Foreskin fibroblast (primary cell): ENCODE measurements at places on chromosomes 13 and 19.

GRCh38 chr19:9342610-9343304, 18.8 kb downstream of the ZNF559 start:
- no peak for DNase-seq

DNA sequence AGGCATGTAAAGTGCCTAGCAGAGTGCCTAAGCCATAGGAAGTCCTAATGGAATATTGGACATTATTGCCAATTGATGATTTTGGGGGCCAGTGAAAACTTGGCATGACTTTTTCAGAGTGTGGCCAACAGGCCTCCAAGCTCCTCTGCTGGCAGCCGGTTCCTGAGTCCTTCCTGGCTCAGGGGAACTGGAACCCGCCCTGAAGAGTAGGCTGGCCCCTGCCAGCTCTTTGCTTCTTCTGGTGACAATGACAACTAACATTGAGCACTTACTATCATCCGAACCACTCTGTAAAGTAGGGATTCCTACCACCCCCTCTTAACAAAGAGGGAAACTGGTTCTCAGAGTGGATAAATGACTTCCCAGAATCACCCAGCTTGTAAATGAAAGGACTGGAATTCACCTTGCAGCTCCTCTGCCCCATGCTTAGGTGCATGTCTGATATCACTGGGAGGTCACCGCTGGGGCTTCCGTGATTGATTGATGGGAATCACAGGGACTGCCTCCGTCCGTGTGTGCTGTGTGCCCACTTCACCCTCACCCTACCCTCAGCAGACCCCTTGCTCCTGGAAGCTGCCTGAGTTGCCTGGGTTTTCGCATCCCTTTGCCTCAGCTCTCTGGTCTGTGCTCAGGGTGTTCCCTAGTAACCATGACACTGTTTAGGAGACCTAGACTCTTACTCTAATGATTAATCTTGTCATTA, 50.6 kb downstream of the TNFRSF19 start:
- DNase-seq = no peak

- DNase-seq = no peak
Observed at GRCh38 chr19:54414156-54414555, 1.1 kb upstream of the TTYH1 start.

DNA sequence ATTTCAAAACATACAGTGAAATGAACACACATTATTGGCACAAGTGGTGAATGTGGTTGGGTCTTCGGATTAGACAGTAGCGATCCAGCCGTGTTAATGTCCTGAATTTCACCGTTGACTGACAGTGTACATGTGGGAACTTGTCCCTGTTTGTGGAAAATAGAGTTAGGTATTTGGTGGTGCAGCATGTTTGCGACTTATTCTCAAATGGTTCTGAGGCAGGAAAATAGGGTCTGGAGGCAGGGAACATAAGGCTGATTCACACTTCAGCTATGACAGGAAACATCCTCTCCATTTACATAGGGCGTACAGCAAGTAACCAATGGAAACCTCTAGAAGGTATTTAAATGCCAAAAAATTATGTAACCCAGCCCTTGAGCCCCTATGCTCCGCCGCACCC, 4.2 kb downstream of the LGALS7B start:
- DNase-seq = peak; percentile 31

DNA sequence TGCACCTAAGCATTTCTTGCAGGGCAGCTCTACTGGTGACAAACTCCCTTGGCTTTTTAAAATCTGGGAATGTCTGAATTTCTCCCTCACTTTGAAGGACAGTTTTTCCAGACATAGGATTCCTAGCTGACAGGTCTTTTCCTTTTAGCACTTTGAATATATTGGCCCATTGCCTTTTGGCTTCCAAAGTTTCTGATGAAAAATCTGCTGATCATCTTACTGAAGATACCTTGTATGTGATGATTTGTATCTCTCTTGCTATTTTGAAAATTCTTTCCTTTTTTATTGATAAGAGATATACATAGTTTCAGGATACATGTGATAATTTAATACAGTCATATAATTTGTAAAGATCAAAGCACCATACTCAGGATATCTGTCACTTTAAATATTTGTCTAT, 211.1 kb downstream of the ZIC5 start:
- DNase-seq = no peak

DNA sequence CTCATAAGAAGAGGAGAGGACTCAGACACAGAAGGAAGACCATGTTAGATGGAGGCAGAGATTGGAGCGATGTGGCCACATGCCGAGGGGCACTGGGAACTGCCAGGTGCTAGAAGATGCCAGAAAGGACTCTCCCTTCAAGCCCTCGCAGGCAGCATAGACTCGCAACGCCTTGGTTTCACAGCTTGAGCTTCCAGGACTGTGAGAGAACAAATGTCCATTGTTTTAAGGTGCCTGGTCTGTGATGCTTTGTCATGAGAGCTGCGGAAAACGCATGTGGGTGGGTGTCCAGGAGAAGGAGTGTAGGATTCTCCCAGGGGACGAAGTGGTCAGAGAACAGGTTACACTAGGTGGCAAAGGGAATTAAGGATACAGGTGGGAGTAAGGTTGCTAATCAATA, 125.9 kb upstream of the USP29 start:
- no peak for DNase-seq

DNA sequence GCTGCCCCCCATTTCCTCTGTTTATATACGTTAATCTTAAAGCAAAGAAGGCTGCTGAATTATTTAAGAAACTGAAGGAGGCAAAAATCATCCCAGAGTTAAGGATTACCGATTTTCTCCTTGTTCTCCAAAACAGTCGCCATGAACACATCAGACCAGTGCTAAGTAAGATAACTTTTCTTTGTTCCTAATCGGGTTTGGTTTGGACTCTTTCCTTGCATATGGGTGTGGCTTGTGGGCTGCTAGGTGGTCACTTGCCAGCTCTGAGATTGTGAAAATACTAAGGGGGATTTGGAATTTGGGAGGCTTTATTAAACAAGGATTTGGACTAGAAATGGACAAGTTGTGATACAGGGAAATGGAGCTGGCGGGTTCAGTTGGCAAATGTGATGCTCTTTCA, 212.1 kb downstream of the OXGR1 start:
- no peak for DNase-seq

DNA sequence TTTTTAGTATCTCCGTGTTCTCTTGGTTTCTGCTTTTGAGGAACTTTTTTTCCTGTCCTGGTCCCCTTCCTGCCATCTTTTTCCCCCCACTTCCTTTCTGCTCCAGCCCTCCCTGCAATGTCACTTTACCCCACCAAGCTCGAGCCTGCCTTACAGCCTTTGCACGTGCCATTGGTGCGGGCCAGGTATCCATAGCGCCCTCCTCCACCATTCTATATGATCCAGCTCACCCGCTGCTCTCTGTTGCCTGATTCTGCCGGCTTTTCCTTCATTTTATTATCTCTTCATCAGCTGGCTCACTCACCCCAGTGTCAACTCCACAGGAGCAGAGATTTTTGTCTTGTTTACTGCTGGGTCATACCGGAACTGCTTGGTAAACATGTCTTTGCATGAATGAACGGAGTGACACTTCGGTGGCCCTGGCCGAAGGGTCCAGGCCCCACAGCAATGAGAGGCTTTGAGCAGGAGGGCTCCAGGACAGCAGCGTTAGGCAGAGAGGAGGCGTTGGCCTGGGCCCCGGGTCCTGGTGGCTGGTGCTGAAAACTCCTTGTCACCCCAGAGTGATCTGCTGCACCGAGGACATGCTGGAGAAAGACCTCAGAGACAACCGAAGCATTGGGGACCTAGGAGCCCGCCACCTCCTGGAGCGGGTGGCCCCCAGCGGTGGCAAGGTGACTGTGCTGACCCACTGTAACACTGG, 1.2 kb downstream of the MRI1 start:
- peak; percentile 30 for DNase-seq

DNA sequence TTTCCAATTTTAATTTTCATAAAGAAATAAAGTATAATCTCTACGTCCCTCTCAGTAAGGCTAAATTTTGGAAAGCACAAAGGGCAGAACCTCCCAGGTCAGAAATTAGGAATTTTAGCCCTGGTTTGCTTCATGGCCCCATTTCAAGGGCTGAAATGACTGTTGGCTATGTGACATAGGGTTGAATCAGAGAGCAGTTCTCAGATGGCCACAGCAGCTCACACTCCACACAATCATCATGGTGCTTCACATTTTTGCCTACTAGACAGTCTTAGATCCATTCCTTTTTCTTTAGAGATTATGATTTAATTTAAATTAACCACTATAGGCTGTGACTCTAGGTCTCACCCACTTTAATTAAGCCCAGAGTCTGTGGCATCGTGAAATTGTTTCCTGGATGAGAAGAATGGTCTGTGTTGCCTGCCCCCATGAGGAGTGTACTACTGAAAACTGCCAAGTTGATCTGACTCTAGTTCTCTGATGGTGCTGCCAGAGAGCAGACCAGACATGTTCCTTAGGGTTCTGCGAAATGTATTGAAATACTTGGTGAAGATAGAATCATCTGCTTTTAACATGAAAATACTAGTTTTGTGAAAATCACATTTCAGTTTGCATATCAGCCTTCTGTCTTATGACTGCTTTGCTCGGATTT, 57.4 kb downstream of the ESD start:
- DNase-seq = no peak

DNA sequence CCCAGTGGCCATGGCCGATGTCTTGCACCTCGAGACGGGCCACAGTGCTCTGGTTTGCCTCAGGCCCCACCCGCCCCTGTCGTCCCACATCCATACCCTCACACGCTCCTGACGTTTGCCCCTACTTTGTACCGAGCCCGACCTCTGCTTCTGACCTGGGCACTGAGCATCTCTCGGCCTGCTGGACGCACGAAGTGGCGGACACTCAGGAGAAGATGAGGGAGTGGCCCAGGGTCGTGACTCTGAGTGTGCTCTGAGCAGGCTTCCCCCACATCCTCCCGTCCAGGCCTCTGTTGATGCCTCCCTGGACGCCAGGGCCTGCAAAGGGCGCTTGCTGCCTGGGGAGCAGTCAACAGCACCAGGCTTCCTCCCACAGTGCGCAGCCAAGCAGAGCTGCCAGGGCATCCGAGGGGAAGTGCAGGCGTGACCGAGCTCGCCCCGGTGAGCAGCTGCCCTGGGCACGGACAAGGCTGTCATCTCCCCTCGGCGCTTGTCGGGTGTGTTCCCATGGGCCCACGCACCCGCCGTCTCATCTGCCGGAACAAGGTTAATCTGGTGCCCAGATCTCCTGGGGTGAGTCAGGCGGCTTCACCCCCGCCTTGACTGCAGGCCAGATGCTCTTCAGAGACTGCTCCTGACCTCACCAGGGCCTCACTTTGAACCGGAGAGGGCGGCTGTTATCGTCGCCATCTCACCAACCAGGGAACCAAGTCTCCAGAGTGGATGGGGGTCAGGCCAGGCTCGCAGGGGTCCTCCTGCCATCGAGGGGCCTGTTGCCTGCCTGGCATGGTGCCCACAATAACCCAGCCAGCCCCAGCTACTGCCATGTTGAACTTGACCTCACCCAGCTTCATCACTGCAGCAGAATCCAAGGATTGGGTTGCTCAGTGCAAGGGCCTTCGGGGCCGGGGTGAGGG, 27.2 kb downstream of the COMP start:
- peak; percentile 96 for DNase-seq

DNA sequence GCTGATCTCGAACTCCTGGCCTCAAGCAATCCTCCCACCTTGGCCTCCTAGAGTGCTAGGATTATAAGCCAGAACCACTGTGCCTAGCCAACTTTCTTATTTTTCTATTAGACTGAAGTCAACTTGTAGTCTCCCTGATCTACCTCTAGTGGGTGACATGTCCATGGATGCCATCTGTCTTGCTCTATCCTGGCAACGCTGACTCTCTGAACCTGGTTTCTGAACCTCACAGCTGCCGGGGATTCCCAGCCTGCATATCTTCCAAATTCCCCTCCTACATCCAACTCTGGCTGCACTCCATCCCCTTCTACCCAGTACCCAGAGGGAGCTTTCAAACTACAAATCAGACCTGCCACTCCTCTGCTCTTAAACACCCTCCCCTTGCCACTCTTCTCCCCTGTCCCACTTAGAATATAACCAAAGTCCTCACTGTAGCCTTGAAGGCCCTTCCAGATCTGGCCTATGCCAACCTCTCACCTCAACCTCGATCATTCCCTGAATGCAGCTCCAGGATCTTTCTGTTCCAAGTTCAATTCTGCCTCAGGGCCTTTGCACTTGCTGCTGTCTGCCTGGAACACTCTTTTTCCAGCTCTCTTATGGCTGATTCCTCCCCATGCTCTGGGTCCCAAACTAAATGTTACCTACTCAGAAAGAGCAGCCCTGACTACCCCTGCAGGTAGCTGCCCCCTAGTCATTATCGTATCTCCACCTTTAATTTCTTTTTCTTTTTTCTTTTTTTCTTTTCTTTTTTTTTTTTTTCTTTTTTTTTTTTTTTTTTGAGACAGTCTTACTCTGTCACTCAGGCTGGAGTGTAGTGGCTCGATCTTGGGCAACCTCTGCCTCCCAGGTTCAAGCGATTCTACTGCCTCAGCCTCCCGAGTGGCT, 2.2 kb downstream of the CLIP3 start:
- no peak for DNase-seq

GRCh38 chr19:11090997-11091702, 1.9 kb downstream of the LDLR start:
- no peak for DNase-seq

- no peak for DNase-seq
Observed at GRCh38 chr19:35781650-35782049, 6.3 kb downstream of the ARHGAP33 start.

GRCh38 chr19:41414461-41414860, 12.7 kb downstream of the B3GNT8 start:
- no peak for DNase-seq

DNA sequence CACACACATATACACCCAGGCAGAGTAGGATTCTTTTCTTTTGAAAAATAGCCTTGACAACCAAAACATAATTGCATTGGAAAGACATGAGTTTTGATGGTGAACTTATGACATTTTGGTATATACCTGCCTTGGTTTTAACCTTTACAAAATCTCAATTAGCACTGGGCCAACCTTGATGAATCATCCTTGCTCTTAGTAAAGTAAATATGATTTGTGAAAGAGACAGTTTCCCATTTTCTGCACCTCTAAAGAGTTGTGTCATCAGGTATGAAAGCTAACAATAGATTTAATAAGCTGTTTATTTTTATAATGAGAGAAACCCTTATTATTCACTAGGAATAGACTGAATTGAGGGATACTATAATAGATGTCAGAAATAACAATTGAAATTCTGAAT, 15.7 kb upstream of the ENOX1 start:
- no peak for DNase-seq

GRCh38 chr19:11007962-11008532, 47.2 kb downstream of the SMARCA4 start:
- DNase-seq = no peak

GRCh38 chr19:31419871-31420445, 70.7 kb upstream of the TSHZ3 start:
- no peak for DNase-seq

- no peak for DNase-seq
Observed at GRCh38 chr13:23996456-23996855, 99.2 kb upstream of the C1QTNF9B start.

GRCh38 chr13:105997581-105998550, 537.6 kb downstream of the EFNB2 start:
- DNase-seq = peak; percentile 63

GRCh38 chr19:47363758-47364531, 14.8 kb downstream of the DHX34 start:
- DNase-seq = peak; percentile 72

DNA sequence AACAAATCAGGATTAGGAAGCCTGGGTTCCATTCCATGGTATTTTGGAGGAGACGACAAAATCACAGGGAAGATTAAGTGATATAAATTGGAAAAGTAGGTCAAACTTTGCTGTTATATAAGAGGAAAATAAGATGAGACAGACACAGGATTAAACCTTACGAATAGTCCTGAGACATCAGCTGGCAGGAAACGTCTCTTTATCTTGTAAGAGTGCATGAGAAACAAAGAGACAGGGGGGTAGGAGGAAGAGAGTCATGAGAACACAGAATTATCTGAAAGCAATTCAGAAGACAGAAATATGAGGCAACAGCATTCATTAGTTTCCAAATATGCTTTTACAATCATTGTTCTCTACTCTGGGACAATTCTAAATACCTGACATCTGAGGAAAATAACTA, 310.6 kb upstream of the MIR17HG start:
- no peak for DNase-seq
